ENCODE measurements at places on chromosomes 5 and 9.

DNA sequence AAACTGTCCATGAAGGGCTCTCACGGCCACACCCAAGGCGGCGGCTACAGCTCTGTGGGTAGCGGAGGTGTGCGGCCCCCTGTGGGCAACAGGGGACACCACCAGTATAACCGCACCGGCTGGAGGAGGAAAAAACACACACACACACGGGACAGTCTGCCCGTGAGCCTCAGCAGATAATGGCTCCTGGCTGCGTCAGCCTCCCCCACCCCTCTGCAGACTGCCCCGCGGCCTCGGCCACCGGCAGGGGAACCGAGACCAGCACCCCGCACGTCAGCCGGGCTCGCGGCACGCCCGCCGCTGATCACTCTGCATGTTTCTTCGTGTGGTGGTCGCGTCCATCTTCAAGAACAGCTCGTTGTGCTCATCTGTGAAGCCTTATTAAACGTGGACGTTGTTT, 41.5 kb downstream of the TENT4A start:
- DNase-seq, result no peak

DNA sequence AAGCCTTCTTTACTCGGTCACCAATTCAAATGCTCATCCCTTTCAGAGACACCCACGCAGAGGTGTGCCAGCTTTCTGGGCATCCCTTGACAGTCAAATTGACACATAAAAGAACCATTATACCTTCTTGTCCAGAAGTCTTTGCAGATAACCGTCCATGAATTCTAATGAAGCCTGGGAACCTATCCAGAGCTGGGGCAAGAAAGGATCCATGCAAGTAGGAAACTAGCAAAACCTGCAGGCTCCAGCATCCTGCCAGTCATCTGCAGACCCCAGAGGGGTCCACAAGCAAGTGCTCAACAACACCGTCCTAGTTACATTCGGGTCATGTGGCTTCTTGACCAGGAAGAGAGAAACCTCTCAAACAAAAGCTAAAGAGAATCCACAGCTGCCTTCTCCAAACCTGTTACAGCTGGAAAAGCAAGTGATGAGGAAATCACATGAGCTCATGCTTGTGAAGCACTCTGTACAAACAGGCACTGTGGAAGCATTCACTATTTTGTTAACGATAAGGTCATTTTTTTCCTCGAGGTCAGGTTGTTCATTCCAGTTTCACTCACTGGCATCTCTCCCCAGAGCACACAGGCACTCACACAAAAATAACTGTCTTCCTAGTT, 80.2 kb upstream of the DMRT1 start:
- DNase-seq, result no peak

DNA sequence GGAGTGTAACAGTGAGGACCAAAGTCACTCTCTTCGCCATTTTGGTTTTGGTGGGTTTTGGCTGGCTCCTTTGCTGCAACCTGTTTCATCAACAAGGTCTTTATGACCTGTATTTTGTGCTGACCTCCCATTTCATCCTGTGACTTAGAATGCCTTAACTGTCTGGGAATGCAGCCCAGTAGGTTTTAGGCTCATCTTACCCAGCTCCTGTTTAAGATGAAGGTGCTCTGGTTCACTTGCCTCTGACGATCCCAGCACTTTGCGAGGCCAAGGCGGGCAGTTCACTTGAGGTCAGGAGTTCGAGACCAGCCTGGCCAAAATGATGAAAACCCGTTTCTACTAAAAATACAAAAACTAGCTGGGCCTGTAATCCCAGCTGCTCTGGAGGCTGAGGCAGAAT, 1.8 kb upstream of the CKS2 start:
- no peak for DNase-seq

GRCh38 chr5:171721464-171721863, 64.2 kb upstream of the SMIM23 start:
- DNase-seq, result no peak

DNA sequence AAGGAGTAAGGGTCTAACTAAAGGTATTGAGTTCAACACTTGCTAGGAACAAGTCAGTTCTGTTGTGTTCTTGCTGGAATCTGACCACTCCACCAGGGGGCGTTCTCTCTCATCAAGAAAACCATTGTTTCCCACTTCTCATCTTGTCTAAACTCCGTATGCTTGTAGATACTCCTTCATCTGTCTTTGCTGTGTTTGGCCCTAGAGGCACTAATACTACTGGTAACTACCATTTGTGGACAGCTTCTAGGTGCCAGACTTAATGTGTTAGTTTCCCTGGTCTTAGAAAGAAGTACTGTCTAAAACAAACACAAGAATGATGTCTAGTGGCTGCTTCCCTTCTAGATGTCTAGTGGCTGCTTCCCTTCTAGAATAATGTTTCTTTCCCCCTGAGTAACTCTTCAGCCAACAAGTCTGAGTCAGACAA, 18.7 kb upstream of the PTPDC1 start:
- peak; percentile 71 for DNase-seq

GRCh38 chr5:87367243-87367642, 45.5 kb downstream of the CCNH start:
- no peak for DNase-seq

DNA sequence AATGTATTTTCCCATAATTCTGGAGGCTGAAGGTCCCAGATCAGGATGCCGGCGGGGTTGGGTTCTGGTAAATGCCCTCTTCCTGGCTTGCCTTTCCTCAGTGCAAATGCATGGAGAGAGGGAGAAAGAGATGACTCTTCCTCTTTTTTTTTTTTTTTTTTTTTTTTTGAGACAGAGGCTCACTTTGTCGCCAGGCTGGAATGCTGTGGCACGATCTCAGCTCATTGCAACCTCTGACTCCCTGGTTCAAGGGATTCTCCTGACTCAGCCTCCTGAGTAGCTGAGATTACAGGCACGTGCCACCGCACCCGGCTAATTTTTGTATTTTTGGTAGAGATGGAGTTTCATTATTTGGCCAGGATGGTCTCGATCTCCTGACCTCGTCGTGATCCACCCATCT, 300.0 kb upstream of the TAS2R1 start:
- no peak for DNase-seq

DNA sequence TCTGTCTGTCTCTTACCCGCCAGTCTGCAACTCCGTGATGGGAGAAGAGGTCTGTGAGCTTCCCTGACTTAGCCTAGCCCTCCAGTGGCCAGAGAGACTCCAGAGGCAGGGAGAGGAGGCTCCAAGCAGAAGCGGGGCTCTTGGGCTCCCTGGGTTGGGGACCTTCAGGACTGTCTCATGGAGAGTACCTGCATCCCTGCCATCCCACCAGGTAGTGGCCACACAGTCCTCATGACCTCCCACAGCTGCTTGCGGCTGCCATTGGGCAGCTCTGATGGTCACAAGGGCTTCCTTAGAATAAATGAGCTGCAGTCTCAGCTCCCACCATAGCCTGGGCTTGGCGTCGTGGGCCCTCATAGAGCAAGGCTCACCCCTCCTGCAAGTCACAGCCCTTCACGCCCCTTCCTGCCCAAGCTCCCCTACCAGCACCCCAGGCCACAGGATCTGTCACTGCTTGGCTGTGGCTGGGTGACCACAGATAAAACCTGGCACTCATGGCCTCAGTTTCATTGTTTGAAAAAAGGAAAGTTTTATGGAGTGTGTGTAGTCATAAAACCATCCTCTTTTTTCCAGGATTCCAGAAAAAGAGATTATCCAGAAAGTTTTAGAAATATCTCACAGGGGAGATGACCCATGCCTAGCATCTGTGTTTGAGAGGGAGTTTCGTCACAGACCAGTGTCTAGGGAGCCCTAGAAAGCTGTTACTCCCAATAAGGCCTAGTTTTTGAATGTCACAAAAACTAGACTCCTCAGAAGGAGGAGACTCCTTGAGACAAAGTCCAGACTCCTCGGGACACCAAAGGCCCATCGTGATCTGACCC, 48.4 kb downstream of the PPARGC1B start:
- no peak for DNase-seq

DNA sequence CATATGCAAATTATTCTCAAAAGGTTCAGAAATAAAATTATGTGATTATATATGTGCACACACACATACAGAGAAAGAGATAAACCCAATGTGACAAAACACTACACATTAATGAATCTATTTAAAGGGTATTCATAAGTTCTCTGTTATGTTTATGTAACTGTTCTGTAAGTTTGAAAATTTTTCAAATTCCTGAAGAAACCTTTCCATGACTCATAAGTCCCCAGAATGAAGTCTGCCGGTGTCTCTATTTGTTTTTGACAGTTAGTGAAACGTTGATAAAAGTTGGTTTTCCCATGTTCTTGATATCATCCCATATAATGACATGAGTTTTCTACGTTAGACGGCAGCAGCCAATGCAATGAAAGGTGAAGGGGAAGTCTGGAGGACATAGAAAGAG, 199.5 kb upstream of the PUM3 start:
- DNase-seq, result no peak

DNA sequence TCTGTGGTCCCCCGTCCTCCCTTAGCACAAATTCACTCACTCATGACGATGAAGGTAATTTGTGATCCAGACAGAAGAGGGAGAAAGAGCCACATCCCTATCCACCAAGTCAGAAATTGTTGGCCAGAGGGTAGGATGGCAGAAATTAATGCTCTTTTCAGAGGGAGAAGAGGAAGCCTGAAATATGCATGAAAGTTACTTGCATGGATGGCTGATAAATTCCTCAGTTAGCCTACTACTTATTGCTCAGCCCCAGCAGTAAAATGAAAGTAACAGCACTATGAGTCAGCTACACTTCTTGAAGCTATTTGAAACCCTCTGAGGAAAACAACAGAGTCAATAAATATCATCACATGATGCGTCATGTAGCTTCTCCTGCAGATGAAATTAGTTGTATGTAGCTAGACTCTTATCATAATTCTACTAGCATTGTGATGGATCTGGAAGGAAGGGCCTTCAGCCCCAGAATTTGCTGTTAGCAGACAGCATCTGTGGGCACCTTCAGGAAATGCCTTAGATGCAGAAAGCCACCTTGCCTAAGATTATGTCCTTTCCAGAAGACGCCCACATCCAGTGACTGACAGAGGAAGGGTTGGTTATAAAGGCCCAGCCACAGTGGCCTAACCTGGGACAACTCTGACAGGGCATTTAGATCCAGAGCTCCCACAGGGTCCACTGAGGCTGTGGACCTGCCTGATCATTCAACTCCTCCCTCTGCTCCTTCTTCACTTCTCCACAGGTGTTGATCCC, 81.2 kb upstream of the CCDC112 start:
- DNase-seq, result no peak

DNA sequence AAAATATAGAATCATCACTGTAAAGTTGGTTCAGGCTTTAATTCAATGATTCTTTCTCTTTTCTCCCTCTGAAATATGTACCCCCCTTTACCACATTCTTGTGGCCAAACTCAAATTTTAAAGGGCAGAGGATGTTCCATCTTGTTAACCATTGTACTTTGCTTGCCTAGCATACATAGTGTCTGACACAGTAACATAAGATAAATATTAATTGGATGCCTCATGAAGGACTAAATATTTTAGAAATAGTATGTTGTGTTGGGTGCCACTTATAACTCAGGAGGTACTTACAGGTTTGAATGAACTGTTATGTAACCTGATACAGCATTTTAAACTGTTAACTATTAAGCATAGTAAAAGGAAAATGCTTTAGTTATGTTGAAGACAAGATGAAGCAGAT, 71.5 kb downstream of the NIPBL start:
- no peak for DNase-seq

DNA sequence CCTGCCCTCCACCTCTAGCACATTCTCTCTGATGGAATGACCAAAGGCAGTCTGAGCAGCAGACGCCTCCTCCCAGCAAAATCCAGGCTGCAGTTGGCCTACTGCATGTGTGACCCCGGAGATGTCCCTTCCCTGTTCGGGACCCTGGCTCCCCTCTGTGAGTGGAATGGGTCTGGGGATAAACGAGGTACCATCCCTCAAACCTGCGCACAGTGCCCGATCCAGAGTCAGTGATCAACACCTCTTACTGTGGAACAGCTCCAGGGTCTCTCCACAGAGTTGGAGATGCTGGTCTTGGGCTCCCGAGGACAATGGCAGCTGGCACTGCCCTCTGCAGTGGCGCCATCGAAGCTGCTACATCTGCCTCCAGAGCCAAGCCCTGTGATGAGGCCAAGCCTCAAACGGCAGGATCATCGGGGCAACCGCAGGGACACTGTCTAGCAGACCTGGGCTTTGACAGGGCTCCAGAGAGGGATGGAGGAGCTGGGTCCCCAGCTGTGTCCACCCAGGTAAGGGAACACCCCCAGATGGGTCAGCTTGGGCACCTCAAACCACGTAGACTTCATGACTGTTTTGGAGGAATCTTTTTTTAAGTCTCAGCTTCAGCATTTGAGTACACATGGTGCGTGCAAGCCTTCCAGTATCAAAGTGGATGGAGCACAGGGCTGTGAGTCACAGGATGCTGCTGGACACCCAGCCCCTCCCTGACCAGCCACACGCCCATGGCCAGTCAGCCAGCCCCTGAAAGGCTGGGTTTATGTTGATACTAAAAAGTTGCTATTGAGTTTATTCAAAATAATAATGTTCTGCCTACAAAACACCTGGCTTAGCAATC, 13.0 kb downstream of the MED10 start:
- no peak for DNase-seq

DNA sequence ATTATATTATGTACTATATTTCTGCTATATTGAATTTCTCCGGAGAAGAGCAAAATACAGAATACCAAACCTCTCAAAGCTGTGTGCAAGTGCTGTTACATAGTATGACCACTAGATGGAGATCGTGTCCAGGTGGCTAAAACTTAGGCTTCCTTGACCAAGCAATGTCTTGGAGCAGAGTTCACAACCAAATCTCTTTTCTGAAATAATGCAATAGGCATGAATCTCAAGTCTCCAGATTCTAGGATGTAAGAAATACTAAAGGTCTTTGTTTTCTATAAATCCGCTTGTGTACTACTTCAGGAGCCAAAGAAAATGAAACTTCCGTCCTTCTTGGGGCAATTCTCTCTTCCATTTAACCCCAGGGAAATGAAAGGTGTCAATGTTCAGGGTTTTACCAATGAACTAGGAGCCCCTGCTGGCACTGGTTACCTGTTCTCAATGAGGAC, 181.5 kb upstream of the RAI14 start:
- no peak for DNase-seq

GRCh38 chr5:132070460-132071337, 2.9 kb upstream of the CSF2 start:
- DNase-seq, result peak; percentile 47

GRCh38 chr5:105587963-105588662, 2025.5 kb upstream of the NUDT12 start:
- DNase-seq, result no peak

- no peak for DNase-seq
Measured at GRCh38 chr5:115180165-115180709, 10.5 kb upstream of the TRIM36 start.

DNA sequence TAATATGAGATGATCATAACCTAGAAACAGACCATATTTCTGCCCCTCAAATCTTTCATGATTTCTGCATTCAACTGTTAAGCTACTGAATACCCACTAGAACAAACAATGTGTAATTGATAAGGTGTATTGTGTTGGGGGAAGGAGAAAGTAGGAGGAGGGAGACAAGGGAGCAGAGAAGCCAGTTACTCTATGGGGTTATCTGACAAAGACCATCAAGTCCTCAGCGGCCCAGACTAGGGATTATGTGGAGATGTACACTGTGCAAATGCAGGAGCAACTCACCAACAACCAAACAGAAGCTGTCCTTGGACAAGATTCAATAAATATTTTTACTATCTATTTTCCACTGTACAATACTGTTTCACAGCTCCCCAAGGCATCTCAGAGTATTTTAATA, 2.7 kb downstream of the NRG2 start:
- DNase-seq, result no peak

GRCh38 chr5:177958696-177959095, 37.3 kb downstream of the PROP1 start:
- DNase-seq, result no peak
